ENCODE measurements at places on chromosomes 12 and 14.

DNA sequence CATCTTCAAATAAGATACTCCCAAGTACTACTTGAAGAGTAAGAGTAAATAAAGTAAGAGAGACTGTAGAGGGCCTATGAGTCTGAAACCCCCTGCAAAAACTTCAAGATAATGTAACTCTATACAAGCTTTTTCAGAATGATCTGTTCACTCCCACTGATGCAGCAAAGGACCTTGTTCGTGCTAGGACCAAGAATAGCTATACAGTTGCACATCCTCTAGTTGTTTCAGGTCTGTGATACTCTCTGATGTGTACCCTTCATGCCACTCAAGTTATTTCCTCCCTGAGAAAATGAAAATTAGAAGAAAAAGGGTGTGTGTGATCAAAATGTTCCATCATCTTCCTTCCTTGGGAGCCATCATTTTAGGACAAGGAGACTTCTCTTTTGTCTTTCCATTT is 204.4 kb downstream of the ALX1 start:
- DNase-seq = no peak

DNA sequence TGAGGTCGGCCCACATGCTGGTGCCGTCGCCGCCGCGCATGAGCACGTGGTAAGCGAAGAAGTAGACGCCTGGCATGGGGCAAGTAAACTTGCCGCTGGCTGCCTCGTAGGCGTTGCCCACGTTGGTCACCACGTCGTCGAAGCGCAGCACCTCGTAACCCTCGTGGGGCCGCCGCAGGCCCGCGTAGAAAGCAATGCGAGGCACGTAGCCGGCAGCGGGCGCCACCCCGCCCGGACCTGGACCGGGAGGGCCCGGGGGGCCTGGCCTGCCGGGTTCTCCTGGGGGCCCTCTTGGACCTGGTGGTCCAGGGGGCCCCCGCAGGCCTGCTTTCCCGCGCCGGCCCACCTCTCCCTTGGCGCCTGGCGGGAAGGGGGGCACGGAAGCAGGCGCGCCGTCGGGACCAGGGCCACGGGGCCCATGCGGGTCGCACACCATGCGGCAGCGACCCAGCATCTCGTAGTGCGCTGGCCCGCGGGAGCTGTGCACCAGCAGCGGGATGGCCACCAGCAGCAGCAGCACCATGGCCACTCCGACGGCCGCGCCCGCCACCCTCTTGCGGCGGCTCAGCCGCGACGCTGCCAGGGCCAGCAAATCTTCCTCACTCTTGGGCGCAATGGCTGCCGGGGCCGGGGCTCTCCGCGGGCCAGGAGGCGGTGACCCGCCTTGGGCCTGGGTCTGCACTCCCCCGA is 888 bp downstream of the C1QL4 start:
- no peak for DNase-seq

DNA sequence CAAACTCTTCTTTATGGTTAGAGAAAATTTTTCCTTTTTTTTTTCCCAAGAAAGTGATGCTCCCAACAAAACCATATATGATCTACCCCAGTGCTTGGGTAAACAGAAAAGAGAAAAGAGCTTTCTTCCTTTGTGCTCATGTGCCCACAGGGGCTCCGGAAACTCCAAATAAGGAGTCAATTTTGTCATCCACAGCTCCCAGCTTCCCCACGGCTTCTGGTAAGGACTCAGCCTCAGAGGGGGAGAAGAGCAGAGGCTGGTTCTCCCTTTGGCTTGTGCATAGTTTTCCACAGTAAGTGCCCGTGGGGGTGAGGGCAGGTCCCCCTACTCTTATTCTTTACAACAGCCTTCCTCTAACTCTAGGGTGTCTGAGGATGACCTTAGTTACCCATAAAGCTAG is 13.3 kb upstream of the RGS6 start:
- no peak for DNase-seq

- no peak for DNase-seq
Observed at GRCh38 chr12:123106640-123107359, 44.1 kb downstream of the PITPNM2 start.

GRCh38 chr12:57522011-57522886 is at the start of gene MBD6:
Gene MBD6 (plus strand): TSS chr12:57522824. CDS start chr12:57524304, 1,480 bp downstream.
- peak; percentile 92 for DNase-seq

GRCh38 chr12:12533238-12533829 is 29.3 kb downstream of the DUSP16 start:
- DNase-seq = no peak

DNA sequence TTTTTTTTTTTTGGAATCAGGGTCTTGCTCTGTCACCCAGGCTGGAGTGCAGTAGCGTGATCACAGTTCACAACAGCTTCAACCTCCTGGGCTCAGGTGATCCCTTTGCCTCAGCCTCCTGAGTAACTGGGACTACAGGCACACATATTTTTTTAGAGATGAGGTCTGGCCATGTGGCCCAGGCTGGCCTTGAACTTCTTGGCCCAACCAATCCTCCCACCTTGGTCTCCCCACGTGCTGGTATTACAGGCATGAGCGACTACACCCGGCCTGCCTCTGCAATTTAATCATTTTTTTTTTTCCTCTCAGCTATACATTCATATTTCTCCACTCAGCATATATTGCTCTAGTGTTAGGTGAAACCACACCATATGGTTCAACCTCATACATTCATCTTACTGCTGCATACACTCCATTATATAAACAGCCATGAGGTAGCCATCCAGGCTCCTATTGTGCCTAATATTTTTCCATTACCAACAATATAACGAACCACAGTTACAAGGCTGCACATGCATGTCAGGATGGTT is 7.1 kb downstream of the STX2 start:
- DNase-seq = no peak

DNA sequence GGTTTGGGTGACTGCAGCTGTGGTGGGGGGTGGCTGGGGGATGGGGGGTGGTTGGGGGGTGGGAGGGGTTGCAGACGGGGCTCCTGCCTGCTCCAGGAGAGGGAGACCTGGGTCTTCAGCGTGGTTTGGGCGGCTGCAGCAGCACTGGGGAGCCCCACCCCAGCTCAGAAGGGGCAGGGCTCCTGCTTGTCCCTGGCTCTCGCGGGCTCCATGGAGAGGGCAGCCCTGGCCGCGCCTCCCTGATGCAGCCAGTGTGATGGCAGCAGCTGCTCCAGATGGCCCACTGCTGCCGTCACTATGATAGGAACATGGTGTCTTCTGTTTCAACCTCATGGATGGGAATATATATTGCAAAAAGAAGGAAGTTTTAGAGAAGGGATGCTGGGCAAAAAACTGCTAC is 22.9 kb downstream of the TRHDE start:
- no peak for DNase-seq

DNA sequence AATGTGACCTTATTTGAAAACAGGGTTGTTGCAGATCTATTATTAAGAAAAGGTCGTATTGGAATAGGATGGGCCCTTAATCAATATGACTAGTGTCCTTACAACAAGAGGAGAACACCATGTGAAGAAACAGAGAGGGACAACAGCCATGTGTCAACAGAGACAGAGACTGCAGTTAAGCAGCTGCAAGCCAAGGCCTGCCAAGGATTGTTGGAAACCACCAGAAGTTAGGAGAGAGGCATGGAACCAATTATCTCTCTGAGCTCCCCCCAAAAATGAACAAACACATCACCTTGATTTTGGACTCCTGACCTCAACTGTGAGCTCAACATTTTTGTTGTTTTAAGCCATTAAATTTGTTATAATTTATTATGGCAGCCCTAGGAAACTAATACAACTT is 214.6 kb upstream of the PRKD1 start:
- no peak for DNase-seq

DNA sequence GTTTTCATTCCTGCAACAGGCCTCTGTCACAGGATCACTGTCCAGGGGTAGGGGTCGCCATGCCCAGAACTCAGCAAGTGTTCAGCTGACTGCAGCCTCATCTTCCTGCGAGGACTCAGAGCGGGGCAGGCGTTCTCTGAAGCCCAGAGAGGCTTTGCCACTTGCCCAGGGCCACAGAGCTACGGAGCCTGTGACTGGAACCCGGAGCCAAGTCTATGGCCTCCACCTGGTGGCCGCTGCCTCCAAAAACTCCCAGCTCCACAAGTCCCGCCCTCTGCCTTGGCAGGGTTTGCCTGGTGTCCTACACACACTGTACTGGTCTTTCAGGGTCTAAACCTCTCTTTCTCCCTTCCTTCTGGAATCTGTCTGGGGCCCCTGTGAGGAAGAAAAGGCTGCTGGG is 8.7 kb upstream of the PPP1R13B start:
- no peak for DNase-seq

- peak; percentile 85 for DNase-seq
Observed at GRCh38 chr14:74616507-74616906, 4.5 kb upstream of the LTBP2 start.

DNA sequence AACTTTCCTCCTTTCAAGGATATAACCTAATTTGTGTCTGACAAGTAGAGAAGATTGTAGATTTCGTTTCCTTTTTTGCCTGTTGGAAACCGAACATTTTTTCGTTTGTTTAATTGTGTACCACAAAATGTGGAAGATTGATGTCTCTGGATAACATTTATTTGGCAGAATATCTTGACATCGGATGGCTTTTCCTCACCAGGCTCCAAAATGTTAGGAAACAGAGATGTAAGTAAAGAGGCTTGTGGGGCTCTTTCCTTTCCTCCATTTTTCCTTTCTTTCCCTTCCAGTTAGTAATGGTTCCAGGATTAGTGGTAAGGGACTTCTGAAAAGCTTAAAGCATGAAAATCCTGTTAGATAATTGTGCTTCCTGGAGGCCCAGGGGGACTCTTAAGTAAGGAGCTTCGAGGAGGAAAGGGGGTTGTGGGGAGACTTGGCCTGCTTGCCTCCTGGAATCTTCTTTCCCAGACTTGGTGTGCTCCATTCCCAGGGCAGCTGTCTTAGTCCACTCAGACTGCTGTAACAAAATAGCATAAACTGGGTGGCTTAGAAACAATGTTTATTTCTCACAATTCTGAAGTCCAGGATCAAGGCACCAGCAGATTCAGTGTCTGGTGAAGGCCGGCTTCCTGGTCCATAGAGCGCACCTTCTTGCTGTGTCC is 243.1 kb upstream of the PWP1 start:
- DNase-seq = no peak

Measured in HFFc6 (cell line).